ENCODE measurements at places on chromosomes 1 and 21. TPM values are rescaled to one million over a fixed set of nuclear protein-coding genes. Genes with fewer than 3 reads are reported as not detected.

DNA sequence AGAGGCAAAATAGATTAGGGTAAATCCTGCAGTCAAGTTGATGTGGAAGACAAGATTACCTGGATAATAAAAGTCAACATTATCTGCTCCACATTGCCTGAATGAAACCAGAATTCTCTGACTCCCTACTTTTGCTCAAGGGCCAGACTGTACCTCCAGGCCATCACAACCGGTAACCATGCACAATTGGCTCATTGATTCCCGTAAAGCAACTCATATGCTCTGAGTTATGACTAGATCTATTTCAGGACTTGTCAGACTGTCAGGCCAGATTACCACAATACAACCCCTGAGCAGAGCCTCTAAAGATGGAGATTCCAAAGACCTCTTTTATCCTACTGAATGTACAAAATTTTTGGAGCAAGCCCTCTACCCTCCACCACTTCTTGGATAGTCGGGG lies 90.4 kb downstream of the ODF2L start:
- DNase-seq: no peak

- DNase-seq: no peak
Observed at GRCh38 chr21:41228492-41228891, 60.5 kb downstream of the BACE2 start.

DNA sequence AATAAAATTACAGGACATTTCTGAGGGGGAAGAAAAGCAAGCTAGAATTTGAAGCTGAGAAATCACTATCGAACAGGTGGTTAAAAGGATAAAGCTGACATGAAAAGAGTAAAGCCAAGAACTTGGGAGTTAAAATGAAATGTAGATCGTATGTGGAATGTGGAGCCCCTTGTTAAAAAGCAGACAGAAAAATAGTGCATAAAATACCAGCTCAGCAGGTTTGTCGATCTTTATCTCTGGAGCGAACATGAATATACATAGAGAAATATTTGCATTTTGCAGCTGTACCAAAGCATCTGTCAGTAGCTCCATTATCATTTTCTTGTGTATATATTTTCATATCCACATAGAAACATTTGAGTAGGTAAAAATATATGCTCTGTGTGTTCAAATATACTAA lies 73.6 kb upstream of the CDC42BPA start:
- no peak for DNase-seq

- peak; percentile 13 for DNase-seq
Observed at GRCh38 chr1:229197265-229197585, 73.7 kb upstream of the RAB4A start.

- no peak for DNase-seq
Observed at GRCh38 chr1:184632415-184633175, 122.1 kb downstream of the EDEM3 start.

DNA sequence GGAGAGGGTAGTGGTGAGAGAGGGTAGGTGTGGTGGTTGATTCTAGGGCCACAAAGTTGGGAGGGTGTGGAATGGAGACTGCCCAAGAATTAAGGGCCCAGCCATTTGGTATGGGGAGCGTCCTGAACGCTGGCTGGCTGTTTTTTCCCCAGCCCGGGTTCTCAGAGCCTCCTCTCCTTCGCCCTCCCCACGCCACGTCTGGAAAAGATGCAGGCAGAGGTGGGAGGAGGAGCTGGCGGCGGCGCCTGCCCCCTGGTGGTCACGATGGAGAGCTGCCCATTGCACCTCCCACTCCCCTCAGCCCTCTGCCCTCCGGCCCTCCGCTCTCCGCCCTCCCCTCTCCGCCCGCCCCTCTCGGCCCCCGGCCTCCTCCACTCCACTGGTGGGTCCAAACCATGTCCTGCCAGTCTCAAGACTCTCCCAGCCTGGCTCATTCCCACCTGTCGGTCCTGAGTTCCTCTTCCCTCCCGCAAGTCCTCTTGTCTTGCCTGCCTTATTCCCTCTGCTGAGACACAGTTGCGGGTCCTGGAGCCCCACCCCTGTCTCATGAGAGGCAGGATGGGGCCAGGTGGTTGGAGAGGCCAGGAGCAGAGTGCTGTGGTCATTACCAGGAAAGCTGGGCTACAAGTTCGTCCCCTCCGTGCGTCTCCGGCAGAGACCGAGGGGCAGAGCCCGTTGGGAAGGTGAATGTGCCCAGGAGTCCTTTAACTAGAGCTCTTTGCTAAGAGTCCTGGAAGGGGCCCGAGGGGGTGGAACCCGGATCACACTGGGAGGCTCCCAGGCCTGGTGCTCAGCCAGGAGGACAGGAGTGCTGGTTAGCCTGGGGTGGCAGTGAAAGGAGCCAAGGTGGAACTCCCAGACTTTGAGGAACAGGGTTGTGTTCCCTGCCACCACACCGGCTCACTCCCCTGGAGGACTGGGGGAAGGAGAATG lies 22.6 kb downstream of the ETNK2 start:
- DNase-seq: peak; percentile 35

GRCh38 chr1:246160905-246161304 lies 346.2 kb downstream of the SMYD3 start:
- DNase-seq: no peak

DNA sequence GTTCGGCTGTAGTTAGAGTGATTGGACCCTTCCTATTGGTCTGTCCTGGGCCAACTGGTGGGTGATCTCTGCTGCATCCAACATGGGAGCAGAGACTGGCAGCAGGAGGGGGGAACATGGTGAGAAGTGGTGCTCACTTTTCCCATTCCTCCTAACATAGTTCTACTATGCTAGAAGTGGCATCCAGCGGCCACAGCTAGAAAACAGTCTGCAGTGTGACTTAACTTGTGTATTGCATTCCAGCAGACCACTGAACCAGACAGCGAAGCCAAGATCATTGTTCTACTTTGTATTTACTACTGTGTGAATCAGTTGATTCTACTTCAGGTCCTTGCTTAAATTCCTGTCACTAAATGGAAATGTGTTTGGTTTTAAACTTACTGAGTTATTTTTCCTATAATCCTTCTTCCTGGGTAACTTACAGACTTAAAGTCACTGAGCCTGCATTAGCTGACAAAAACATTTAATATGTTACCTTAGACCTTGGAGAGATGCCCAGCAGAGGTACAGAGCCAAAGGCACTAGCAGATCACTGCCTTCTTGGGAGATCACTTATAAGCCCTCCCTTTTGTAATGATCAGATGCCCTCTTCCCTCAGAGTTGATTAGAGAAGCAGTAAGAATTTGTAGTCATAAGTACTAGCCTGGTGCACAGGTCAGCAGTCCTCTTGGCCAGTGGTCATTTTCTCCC lies 8.2 kb downstream of the FABP3 start:
- no peak for DNase-seq

- DNase-seq: no peak
Observed at GRCh38 chr1:175367896-175368295, 175.3 kb upstream of the KIAA0040 start.

DNA sequence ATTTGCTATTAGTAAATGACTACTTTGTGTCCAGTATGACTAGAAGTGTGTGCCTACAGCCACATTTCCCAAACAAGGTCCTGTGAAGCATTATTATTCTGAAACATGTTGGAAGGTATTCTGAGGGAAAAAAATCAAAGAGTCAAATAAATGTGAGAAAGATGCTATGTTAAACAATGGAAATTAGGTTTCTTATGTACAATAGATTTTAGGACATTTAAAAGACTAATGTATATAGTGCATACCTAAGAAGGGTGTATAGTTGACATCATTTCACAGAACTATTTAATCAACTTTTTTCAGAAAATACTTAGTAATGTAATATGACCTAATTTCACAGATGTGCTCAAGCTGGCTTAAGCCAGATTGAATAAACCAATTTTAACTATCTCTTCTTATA lies 582.5 kb downstream of the USP25 start:
- no peak for DNase-seq

DNA sequence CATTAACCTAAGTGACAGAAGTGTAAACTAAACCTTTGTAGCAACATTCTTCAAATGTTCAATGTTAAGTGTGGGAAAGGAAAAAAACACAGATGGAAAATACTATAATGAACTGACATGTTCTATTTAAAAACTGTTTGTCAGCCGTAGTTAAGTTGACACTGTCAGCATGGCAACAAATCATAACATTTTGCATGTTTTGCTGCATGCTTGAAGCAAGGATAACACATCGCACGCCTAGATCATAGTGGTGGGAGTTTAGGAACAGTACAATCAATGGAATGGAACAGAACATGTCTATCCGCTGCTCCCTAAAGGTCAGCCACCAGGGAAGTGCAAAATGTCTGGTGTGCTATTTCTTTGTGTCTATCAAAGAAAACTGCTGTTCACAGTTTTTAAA lies 62.5 kb upstream of the ESRRG start:
- no peak for DNase-seq

DNA sequence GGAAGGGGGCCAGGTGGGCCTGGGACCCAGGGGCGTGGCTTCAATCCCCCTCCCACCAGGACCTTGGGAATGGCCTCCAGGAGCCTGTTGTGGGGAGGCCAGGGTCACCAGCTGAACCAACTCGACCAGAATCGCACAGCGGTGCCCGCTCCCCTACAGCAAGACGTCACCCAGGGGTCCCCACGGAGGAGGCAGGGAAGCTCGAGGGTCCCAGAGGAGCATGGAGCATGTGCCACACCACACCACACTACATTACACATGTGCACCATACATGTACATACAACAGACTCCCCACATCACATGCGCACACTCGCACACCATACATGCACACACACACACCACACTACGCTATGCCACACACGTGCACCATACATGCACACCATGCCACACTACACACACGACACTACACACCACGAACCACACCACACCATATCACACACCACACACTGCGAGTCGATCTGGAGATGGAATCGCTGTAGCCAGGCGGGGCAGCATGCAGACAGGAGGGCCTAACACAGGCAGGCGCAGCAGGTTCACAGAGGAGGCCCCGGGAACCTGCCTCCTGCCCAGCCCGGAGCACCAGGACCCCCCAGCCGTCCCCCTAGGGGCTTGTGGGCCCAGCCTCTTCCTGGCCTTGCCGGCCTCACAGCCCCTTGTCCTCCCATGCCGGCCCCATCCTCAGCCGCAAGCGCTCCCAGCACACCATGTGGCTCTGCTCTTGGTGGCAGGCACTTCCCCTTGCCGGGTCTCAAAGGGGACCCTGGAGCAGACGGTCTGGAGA lies 596 bp downstream of the ITGB2 start:
- no peak for DNase-seq

DNA sequence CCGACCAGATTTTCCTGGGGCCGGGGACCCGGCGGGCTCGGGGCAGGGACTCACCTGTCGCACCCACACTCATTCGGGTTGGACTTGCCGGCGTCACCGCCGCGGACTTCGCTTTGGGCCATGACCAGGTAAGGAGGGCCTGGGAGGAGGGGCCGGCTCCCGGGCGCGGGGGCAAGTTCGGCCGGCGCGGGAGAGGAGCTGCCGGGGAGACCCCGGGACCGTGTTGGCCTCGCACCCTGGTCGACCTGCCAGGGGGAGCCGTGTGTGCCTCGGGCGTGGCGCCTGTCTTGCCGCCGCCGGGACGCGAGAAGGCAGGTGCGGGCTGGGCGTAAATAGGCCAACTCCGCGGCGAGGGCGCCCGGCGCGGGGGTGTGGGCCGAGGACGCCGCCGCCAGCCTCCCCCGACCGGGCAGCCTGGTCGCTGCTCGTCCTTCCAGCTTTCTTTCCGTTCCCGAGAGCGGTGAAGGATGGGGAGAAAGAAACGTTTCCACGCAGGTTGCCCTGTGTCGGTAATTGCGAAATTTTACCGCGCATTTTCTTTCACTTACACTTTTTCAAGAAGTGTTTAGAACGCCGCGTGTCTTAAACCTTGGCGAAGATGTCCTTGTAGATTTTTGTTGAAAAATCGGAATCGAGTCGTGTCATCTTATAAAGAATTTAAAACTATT lies 558 bp downstream of the USP1 start:
- DNase-seq: no peak

DNA sequence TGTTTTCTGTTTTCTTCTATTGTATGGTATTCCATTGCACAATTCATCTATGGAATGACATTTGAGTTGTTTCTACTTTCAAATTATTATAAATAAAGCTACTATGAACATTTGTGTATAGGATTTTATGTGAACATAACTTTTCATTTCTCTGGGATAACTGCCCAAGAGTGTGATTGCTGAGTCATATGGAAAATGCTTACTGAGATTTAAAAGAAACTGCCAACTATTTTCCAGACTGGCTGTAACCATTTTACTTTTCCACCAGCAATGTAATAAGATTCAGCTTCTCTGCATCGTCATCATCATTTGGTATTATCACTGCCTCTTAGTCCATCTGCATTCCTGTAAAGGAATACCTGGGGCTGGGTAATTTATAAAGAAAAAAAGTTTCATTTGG lies 779.6 kb upstream of the PRMT6 start:
- DNase-seq: no peak

DNA sequence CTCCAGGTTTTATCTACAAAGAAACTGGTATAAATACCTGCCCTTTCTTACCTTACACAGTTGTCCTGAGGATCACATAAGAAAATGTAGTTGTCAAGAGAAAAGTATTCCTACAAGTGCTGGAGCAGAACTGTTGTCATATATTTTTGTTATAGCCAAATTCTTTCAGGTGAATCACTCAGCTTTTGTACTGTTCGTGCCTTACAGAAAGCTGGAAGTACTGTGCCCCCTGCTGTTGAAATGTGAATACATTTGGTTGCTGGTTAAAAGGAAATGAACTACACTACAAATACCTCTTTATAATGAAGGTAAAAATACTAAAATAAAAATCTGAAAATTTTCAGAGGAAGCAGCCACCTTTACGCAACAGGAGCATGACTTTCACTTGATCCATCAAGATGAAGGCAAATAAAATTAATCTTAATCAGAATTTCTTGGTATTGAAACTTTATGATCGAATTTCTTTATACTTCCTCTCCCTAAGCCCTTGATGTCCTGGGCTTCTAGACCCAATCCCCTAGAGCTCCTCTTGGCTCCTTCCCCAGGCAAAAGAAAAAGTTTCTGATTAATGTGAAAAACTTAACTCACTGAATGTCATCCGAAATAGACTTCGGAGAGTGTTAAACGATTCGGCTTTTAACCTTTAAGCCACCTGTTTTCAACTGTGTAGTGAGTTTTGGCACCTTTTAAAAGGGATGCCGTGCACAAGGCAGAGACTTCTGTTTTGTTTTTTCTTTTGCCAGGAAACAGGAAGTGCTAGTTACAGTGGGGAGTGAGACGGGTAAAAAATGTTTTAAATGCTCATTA lies 12.5 kb downstream of the CHML start:
- peak; percentile 68 for DNase-seq

GRCh38 chr1:200041337-200042118 lies 14.0 kb downstream of the NR5A2 start:
- DNase-seq: no peak

- DNase-seq: no peak
Observed at GRCh38 chr1:198967566-198967965, 328.7 kb downstream of the PTPRC start.

SLC22A15 gene
- 3.4 TPM for total RNA-seq

SLC37A1 gene
- not detected for total RNA-seq

VASH2 gene
- total RNA-seq: 3.3 TPM

ASCL5 gene
- total RNA-seq: not detected

RNF186 gene
- total RNA-seq: not detected

GCSAML gene
- not detected for total RNA-seq

RCC2 gene
- total RNA-seq: 38.4 TPM

JAM2 gene
- total RNA-seq: 5.6 TPM

PLA2G2D gene
- total RNA-seq: not detected

ACKR1 gene
- not detected for total RNA-seq

TTC22 gene
- total RNA-seq: not detected

SMCP gene
- not detected for total RNA-seq

Measured in LHCN-M2 (cell line).